ENCODE measurements at places on chromosomes 1 and 21.

DNA sequence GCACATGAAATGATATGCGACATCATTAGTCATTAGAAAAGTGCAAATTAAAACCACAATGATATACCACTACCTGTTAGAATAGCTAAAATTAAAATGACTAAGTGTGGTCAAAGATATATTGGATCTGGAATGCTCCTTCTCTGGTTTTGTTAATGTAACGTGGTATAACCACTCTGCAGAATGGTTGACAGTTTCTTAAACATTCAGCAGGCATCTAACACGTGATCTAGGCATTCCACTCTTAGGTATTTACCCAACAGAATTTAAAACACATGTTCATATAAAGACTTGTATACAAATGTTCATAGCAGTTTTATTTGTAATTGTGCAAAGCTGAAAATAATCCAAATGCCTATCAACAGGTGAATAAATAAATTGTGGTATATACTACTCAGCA lies 165.0 kb upstream of the PLXNA2 start:
- no peak overlapping the region for H3K27ac ChIP-seq
- H3K4me3 ChIP-seq: no peak overlapping the region
- H3K36me3 ChIP-seq: no peaks in the 10 kb centered on the region
- no peaks in the 10 kb centered on the region for H3K4me1 ChIP-seq
- no peaks in the 10 kb centered on the region for H3K27me3 ChIP-seq

DNA sequence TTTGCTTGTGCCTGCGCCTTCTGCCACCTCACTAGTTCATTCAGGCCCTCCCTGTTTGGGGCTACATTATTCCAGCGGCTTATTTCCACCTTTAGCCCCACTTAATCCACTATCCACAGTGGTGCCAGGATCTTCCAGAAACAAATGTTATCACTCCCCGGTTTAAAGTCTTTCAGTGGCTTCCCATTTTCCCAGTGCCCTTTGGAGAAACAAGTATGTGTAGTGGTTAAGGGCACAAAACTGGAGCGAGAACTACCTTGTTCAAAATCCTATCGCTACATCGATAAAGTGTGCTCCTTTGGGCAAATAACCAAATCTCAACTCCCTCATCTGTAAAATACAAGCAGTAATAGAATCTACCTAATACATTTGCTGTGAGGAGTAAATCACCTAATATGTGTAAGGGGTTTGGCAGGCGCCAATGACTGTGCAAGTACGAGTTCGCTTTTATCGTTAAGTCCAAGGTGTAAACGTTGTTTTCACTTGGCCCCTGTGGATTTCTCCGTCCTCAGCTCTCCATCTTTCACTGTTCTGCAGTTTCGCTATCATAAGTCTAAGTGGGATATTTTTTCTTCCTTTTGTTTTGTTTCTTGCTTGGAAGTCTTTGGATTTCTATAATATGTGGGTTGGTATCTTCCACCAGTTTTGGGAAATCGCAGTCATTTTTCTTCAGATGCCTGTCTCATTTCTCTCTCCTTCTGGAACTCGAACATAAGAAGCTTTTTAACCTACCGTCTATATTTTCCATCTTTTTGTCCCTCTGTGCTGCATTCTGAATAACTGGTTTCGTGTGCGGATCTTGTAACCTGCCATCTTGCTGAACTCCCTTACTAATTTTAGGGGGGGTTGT lies 844 bp upstream of the MEAF6 start:
- H3K27ac ChIP-seq: peak overlapping the region; percentile 98
- DNase-seq: no peak
- peaks cover 6% of the 10 kb centered on the region for H3K4me1 ChIP-seq
- H3K36me3 ChIP-seq: no peaks in the 10 kb centered on the region

GRCh38 chr1:42140191-42140590 lies 13.0 kb upstream of the GUCA2B start:
- H3K36me3 ChIP-seq: no peaks in the 10 kb centered on the region
- no peak overlapping the region for H3K27ac ChIP-seq
- no peak overlapping the region for H3K4me3 ChIP-seq
- H3K27me3 ChIP-seq: no peaks in the 10 kb centered on the region

DNA sequence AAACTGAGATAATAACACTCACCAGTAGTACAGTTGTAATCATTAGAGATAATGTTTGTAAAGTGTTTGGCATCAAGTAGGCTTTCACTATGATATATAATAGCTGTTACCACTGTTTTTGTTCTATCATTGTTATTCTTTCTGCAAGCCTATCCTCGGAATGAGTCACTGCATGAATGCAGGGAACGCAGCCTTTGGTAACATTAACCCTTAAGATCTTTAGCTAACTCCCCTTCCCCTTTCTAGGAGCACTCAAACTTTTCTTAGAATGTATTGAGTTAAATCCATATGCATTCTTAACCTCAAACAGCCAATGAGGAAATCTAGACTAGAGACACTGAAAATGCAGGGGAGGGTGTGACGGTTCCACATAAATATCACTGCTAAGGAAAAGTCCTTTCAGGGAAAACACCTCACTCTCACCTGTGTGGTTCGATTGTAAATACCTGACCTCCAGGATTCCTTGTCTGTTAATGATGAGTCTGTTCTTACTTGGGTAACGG lies 467.3 kb downstream of the SETD4 start:
- no peaks in the 10 kb centered on the region for H3K4me1 ChIP-seq
- no peak overlapping the region for H3K27ac ChIP-seq
- H3K4me3 ChIP-seq: no peak overlapping the region
- DNase-seq: no peak
- H3K36me3 ChIP-seq: no peaks in the 10 kb centered on the region
- H3K27me3 ChIP-seq: peaks cover 6% of the 10 kb centered on the region

- H3K27ac ChIP-seq: no peak overlapping the region
- DNase-seq: no peak
- H3K4me1 ChIP-seq: no peaks in the 10 kb centered on the region
- no peaks in the 10 kb centered on the region for H3K27me3 ChIP-seq
These were observed 78.4 kb upstream of the RGS21 start for GRCh38 chr1:192238421-192238820.

GRCh38 chr21:32036756-32037155 lies 163.9 kb downstream of the HUNK start:
- H3K4me1 ChIP-seq: no peaks in the 10 kb centered on the region
- H3K27me3 ChIP-seq: no peaks in the 10 kb centered on the region
- no peak for DNase-seq
- no peak overlapping the region for H3K4me3 ChIP-seq

All from colonic mucosa (tissue), 4 donors.